ENCODE measurements at places on chromosomes 4 and X. TPM values are rescaled to one million over a fixed set of nuclear protein-coding genes. Genes with fewer than 3 reads are reported as not detected.

PKD2 gene
- total RNA-seq, result 17.4 TPM

TASL gene
- not detected for total RNA-seq

PRKG2 gene
- total RNA-seq, result 1.2 TPM

KDM6A gene
- total RNA-seq, result 11.3 TPM

EDA2R gene
- total RNA-seq, result 2.9 TPM

MAGEB1 gene
- total RNA-seq, result not detected

ZNF630 gene
- total RNA-seq, result 3.0 TPM

ANK2 gene
- 5.8 TPM for total RNA-seq

MOB1B gene
- 12.1 TPM for total RNA-seq

C4orf46 gene
- total RNA-seq, result 5.1 TPM

ADH6 gene
- not detected for total RNA-seq

RTL9 gene
- not detected for total RNA-seq

TEX13D gene
- not detected for total RNA-seq

BOD1L1 gene
- 21.2 TPM for total RNA-seq

MTMR8 gene
- 0.21 TPM for total RNA-seq

CENPE gene
- total RNA-seq, result 0.43 TPM

OCRL gene
- 20.2 TPM for total RNA-seq

ATOH1 gene
- total RNA-seq, result not detected

UGT2B10 gene
- total RNA-seq, result not detected

ZXDA gene
- total RNA-seq, result 7.0 TPM

NHSL2 gene
- under 0.01 TPM for total RNA-seq

MAGEB2 gene
- not detected for total RNA-seq

FAM236B gene
- not detected for total RNA-seq

TMSB15C gene
- 2.2 TPM for total RNA-seq

PPP4R3C gene
- total RNA-seq, result not detected

ATP7A gene
- total RNA-seq, result 4.0 TPM

SOX3 gene
- not detected for total RNA-seq

FGG gene
- not detected for total RNA-seq

LGI2 gene
- not detected for total RNA-seq

AP1S2 gene
- 20.7 TPM for total RNA-seq

ADH1A gene
- not detected for total RNA-seq

TRMT44 gene
- 14.7 TPM for total RNA-seq

ARAP2 gene
- total RNA-seq, result 64.2 TPM

RAB39B gene
- total RNA-seq, result under 0.01 TPM

PHOX2B gene
- not detected for total RNA-seq

PGAM4 gene
- total RNA-seq, result not detected

GLRA3 gene
- under 0.01 TPM for total RNA-seq

SETD7 gene
- total RNA-seq, result 41.0 TPM

IQCM gene
- not detected for total RNA-seq

CSN3 gene
- total RNA-seq, result not detected

ELF4 gene
- total RNA-seq, result 17.8 TPM

BTC gene
- 3.1 TPM for total RNA-seq

INTU gene
- 6.5 TPM for total RNA-seq

MTTP gene
- total RNA-seq, result under 0.01 TPM

TACR3 gene
- total RNA-seq, result not detected
